OCI-M1 (cell line): ENCODE measurements at places on chromosomes 7 and 10.

GRCh38 chr7:16271355-16271915 is 149.9 kb downstream of the CRPPA start:
- peak; percentile 50 for DNase-seq

GRCh38 chr7:44408596-44408995 is 81.9 kb downstream of the NUDCD3 start:
- no peak for DNase-seq

DNA sequence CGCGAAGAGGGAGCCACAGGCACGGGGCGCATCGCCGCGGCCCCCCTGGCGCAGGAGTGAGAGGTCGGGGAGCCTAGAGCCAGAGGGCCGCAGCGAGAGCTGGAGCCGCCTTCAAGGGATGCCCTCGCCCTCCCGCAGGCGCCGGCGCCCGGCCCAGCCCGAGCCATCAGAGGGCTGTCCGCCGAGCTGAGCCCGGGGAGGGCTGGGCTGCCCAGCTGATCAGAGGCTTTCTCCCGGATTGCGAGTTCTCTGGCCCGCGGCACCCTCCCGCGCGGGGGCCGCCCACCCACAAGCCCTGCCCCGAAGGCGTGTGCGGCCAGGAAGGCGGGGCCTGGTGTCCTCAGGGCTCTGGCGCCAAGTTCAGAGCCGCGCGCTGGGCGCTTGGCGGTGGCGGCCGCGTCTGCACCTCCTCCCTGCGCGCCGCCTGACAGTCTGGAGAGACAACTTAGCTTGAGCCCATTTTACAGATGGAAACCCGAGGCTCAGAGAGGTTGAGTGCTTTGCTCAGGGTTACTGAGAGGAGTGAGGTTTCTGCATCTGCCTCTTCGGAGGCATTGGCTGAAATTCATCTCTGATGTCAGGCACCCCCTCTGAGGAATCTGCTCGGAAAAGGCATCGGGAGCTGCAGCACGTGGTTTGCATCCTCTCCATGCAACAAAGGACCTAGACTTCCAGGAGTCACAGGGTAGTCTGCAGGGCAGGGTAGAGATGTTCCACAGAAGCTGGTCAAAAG is 3.8 kb upstream of the ANTXRL start:
- peak; percentile 54 for DNase-seq

DNA sequence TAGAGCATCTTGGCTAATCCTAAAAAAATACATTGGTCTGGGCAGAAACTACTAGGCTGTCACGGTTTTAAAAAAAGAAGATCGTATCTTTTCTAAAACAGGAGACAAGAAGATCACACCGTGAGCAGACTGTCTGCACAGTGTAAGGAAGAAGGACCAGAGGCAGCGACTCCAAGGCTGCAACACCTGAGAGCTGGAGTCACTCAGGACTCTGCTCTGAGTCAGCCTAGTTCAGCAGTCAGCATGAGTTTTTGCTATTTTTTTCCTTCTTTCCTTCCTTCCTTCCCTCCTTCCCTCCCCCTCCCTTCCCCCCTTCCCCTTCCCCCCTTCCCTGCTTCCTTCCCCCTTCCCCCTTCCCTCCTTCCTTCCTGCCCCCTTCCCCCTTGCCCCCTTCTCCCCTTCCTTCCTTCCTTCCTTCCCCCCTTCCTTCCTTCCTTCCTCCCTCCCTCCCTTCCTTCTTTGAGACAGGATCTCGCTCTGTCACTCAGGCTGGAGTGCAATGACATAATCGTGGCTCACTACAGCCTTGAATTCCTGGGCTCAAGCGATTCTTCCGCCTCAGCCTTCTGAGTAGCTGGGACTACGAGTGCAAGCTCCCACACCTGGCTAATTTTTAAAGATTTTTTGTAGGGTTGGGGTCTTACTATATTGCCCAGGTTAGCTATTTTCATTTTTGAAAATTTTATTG is 24.4 kb downstream of the BAG3 start:
- no peak for DNase-seq

GRCh38 chr7:73345951-73346350 is 18.0 kb downstream of the FKBP6 start:
- DNase-seq: no peak

GRCh38 chr10:48523820-48524758 is 80.8 kb downstream of the ARHGAP22 start:
- peak; percentile 83 for DNase-seq

DNA sequence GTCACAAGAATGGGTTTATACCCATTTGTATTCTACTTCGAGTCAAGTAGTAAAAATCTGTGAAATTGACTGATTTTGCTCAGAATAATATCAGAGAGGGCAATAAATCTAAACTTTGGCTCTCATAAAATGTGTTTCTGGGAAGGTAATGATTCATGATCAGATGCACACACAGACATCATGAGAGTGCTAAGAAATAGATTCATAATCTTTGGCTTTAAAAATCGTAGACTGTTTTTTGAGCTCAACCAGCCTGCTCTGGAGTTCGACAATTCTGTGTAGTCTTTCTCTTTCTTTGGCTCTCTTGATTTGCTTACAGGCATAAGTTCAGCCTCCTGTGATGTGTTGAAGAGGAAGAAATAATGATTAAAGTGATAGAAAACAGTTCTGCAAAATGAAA is 494.7 kb downstream of the SDK1 start:
- no peak for DNase-seq
